ENCODE measurements at places on chromosomes 12 and 14. TPM values are rescaled to one million over a fixed set of nuclear protein-coding genes. Genes with fewer than 3 reads are reported as not detected.

MEG3 gene
- total RNA-seq: 18.6 TPM

ACOT6 gene
- total RNA-seq: not detected

NGB gene
- not detected for total RNA-seq

FERMT2 gene
- 186 TPM for total RNA-seq

DBX2 gene
- not detected for total RNA-seq

FZD10 gene
- total RNA-seq: not detected

CHST11 gene
- total RNA-seq: 4.2 TPM

TTC9 gene
- total RNA-seq: 1.3 TPM

TGM1 gene
- not detected for total RNA-seq

CAPS2 gene
- 10.3 TPM for total RNA-seq

PLD4 gene
- total RNA-seq: 1.1 TPM

PTPN21 gene
- total RNA-seq: 29.5 TPM

OR6C3 gene
- total RNA-seq: not detected

ANKS1B gene
- 3.5 TPM for total RNA-seq

FITM1 gene
- 1.4 TPM for total RNA-seq

CDC42BPB gene
- 109 TPM for total RNA-seq

KRT85 gene
- not detected for total RNA-seq

CD163 gene
- 26.6 TPM for total RNA-seq

SLC5A8 gene
- total RNA-seq: not detected

SLC38A4 gene
- 3.4 TPM for total RNA-seq
